ENCODE measurements at places on chromosomes 6 and 20. TPM values are rescaled to one million over a fixed set of nuclear protein-coding genes. Genes with fewer than 3 reads are reported as not detected.

- peak; percentile 7 for DNase-seq
- no peak overlapping the region for H3K27ac ChIP-seq
- H3K4me3 ChIP-seq = no peak overlapping the region
- no peaks in the 10 kb centered on the region for H3K36me3 ChIP-seq
- no peaks in the 10 kb centered on the region for H3K27me3 ChIP-seq
Measured at GRCh38 chr20:33005132-33005566, 916 bp upstream of the SUN5 start.

GRCh38 chr6:148104131-148104530 is 238.5 kb upstream of the SASH1 start:
- H3K4me1 ChIP-seq = no peaks in the 10 kb centered on the region
- no peak overlapping the region for H3K4me3 ChIP-seq
- no peaks in the 10 kb centered on the region for H3K27me3 ChIP-seq
- no peak overlapping the region for H3K27ac ChIP-seq

DNA sequence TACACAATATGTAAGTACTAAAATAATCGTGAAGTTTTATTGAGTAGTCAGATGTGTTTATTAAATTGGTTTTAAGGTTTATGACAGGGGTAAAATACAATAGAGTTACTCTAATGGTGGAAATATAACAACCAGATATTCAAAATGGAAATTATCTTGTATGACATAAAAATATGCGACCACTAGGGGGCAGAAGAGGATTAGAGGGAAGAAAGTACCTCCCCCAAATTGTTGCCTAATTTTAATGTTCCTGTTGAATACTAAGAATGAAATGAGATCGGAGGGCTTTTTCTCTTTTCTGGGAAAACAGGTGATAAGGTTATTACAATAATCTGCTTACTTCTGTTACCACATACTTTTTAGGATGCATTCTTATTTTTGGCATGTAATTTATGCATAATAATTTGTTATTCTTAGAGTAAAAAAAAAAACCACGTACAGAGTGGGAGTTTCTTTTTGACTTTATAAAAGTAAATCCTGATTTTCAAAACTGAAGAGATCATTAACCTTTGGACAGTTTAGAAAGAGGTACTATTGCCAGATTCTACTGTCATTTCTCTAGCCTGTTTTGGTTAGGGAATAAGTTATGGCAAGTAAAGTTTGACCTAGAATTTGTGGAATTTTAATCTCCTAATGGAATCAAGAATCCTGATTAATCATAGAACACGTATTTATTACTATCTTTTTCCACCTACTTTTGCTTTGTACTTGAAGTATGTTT is 159.2 kb downstream of the CD109 start:
- no peaks in the 10 kb centered on the region for H3K4me1 ChIP-seq
- H3K27ac ChIP-seq = no peak overlapping the region
- H3K36me3 ChIP-seq = no peaks in the 10 kb centered on the region
- H3K4me3 ChIP-seq = no peak overlapping the region
- peak; percentile 86 for DNase-seq
- no peaks in the 10 kb centered on the region for H3K27me3 ChIP-seq

DNA sequence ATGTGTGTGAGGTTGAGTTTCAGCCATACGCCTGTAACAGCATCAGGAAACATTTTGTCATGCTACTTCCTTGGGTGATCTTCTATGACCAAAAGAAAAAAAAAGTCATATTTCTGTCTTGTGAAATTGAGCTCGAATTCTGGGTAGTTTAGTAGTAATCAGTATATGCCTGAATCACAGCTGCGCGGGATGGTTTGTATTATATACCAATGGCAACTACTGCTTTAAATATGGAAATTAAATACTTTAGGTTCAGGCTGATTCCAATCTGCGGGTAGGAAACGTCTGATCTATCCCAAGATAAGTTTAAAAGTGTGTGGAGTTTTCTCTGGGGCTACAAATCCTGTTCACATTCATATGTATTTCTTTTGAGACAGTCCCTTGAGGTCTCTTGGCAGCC is 115.6 kb upstream of the FERMT1 start:
- peaks cover 9% of the 10 kb centered on the region for H3K4me1 ChIP-seq
- H3K27ac ChIP-seq = no peak overlapping the region
- H3K4me3 ChIP-seq = no peak overlapping the region
- H3K27me3 ChIP-seq = no peaks in the 10 kb centered on the region
- no peaks in the 10 kb centered on the region for H3K36me3 ChIP-seq

- H3K36me3 ChIP-seq = no peaks in the 10 kb centered on the region
- DNase-seq = no peak
- no peak overlapping the region for H3K4me3 ChIP-seq
- no peaks in the 10 kb centered on the region for H3K4me1 ChIP-seq
Measured at GRCh38 chr6:109595998-109596397, 95.0 kb downstream of the AK9 start.

The COL10A1 gene
- 0.21 TPM for total RNA-seq

The RBBP8NL gene
- not detected for total RNA-seq

- no peaks in the 10 kb centered on the region for H3K36me3 ChIP-seq
- H3K4me1 ChIP-seq = peaks cover 4% of the 10 kb centered on the region
Measured at GRCh38 chr6:44805238-44805846, 417.8 kb downstream of the CDC5L start.

The OPN5 gene
- 0.14 TPM for total RNA-seq

DNA sequence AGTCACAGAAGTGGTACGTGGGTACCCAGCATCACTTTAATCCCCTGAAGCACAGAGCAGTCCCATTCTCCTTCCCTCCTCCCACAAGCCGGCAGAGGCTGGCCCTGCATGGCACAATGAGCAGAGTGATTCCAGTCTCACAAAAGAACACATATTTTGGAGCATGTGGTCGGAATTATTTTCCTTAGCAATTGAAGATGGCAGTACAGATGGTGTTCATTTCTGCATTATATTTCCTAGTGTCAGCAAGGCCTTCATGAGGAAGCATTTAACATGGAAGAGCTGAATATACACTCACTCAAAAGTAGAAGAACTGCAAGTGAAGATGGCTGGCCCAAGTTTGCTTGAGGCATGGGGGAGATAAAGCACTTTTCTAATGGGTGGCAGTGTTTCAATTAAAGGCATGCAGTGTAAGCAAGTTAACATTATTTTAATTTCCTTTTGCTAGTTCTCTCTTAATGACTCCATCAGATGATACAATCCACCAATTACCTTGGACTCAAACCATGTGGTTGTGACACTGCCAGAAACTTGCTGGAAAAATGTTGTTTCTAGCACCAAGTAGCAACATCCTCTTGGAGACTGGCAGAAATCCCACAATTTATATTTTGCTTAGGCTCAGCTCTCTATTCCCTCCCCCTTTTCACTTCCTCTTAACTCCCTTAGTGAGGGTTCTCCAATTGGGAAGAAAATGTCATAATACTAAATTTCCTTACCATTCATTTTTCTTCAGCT is 74.4 kb downstream of the ARHGAP18 start:
- H3K4me1 ChIP-seq = no peaks in the 10 kb centered on the region
- no peak overlapping the region for H3K27ac ChIP-seq
- DNase-seq = no peak
- H3K27me3 ChIP-seq = no peaks in the 10 kb centered on the region

- H3K27ac ChIP-seq = no peak overlapping the region
- no peak overlapping the region for H3K4me3 ChIP-seq
- no peaks in the 10 kb centered on the region for H3K36me3 ChIP-seq
- peak; percentile 79 for DNase-seq
Measured at GRCh38 chr6:11496152-11497060, 41.1 kb upstream of the TMEM170B start.

GRCh38 chr6:144405163-144405562 is 120.0 kb downstream of the UTRN start:
- no peaks in the 10 kb centered on the region for H3K36me3 ChIP-seq
- peak; percentile 87 for DNase-seq
- no peaks in the 10 kb centered on the region for H3K4me1 ChIP-seq

- H3K4me1 ChIP-seq = no peaks in the 10 kb centered on the region
- H3K4me3 ChIP-seq = no peak overlapping the region
- H3K27ac ChIP-seq = no peak overlapping the region
- peaks cover 2% of the 10 kb centered on the region for H3K27me3 ChIP-seq
- DNase-seq = peak; percentile 19
- no peaks in the 10 kb centered on the region for H3K36me3 ChIP-seq
Measured at GRCh38 chr6:35931120-35931561, 10.2 kb upstream of the SRPK1 start.

GRCh38 chr6:159682295-159682694 is 10.7 kb downstream of the SOD2 start:
- no peaks in the 10 kb centered on the region for H3K27me3 ChIP-seq
- DNase-seq = no peak
- peaks cover 52% of the 10 kb centered on the region for H3K36me3 ChIP-seq
- no peak overlapping the region for H3K4me3 ChIP-seq

GRCh38 chr6:10518557-10519407 is 2.4 kb upstream of the GCNT2 start:
- no peak overlapping the region for H3K4me3 ChIP-seq
- peak; percentile 40 for DNase-seq
- no peaks in the 10 kb centered on the region for H3K27me3 ChIP-seq
- no peaks in the 10 kb centered on the region for H3K36me3 ChIP-seq
- peaks cover 26% of the 10 kb centered on the region for H3K4me1 ChIP-seq

GRCh38 chr6:76856065-76856464 is 607.2 kb downstream of the HTR1B start:
- DNase-seq = no peak
- H3K36me3 ChIP-seq = no peaks in the 10 kb centered on the region
- H3K4me3 ChIP-seq = no peak overlapping the region
